Stimulated activated CD8-positive, alpha-beta memory T cell treated with anti-CD3 and anti-CD28 coated beads, Interleukin-2, amount 100 ng/mL, for 48 hours (primary cell): ENCODE measurements at places on chromosomes 4 and X.

DNA sequence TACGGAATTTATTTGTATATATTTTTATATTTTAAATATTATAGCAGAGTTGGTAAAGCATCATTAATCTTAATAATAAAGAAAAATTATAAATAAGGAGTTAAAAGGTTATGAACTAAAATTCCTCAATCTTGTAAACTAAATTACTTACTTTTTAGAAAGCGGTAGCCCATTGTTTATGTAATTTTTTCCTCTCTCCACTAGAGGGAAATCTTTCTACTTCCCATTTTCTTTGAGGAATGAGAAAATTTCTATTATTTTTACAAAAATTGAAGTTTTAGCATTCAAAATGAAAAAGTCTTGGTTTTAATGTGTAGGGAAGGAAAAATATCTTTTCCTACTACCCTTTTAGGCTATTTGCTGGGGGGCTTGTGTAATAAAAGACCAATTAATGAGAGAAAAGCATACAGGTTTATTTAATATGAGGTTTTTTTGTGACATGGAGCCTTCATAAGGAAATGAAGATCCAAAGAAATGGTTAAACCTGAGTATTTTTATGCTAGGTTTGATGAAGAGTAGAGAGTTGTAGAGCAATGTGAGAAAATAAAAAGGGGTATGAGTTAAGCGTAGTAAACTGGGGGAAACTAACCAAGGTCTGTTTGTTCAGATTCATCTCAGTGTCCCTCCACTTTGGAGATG is 68.7 kb upstream of the ADAD1 start:
- no peak for DNase-seq

GRCh38 chr4:33226133-33226532 is 2506.0 kb downstream of the PCDH7 start:
- DNase-seq: no peak

DNA sequence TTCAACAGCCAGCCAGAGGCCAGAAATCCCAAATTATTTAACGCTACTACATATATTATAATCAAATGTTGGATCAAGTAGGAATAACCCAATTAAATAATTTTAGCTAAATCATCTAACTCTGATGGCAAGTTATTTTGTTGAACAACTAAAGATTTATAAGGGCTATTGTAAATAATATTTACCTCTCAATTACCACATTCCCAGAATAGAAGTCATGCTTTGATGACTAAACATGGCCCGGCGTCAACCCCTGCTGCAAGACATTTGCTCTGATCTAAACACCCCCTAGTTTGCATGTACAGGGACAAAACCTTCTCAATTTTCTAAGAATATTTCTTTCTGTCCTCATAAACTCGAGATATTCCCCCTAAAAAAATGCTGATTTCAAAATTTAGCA is 14.2 kb downstream of the VEGFC start:
- no peak for DNase-seq

DNA sequence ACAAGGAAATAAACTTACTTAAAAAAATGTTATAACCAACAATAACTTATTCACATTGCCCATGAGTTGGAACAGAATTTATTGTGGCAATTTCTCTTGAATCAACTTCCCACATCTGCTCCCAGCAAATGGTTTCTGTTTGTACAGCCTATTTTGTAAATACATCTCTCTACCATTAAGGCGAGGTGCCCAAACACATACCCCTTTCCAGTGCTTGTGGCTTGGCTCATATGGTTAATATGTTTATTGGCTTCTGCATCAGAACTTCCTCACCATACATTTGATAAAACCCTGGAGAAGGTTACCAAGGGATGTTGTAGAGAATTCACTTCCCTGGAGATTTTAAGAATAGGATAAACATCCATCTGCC is 207.1 kb downstream of the SOWAHB start:
- DNase-seq: no peak

GRCh38 chrX:68490644-68491043 is 8.2 kb upstream of the YIPF6 start:
- DNase-seq: no peak

DNA sequence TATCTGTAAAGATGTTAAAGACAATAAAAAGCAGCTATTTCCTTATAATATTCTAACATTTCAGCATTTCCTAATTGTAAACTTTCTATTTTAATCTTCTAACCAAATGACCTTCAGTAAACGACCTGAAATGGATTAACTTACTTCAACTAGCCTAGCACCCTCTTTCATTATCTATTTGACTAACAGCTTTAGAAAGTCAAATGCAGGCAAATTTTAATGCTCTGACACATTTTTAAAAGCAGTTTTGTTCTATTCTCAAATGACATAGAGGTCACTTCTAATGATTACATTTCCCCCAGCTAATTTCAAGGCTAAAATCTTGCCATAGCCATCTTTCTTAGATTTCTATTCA is 41.9 kb downstream of the SLC7A11 start:
- no peak for DNase-seq

DNA sequence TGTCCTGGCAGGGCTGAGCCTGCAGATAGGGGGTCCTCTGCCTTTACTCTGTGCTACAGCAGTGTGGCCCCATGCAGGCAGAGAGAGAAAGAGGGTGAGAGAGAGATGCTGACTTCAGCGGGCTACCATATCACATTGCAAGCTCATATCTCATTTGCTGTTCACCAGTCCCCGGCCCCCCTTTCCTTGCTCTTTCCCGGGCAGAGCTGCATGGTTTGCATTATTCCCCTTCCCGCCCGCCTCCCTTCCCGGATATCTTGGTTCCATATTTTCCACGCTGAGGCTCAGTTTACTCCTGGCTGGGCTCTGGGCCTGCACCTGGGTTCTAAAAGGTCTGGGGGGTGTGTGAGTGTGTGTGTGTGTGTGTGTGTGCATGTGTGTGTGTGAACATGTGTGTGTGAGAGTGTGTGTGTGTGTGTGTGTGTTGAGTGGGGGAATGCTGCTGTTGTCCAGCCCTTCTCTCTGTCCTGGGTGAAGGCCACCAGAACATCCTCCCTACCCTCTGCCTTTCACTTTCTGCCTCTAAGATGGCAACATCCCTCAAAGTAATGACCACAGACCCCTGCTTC is 63.5 kb downstream of the PJA1 start:
- no peak for DNase-seq

- no peak for DNase-seq
Observed at GRCh38 chr4:85486425-85487086, 11.6 kb downstream of the ARHGAP24 start.

- DNase-seq: no peak
Observed at GRCh38 chr4:128335541-128335940, 47.9 kb upstream of the PGRMC2 start.

DNA sequence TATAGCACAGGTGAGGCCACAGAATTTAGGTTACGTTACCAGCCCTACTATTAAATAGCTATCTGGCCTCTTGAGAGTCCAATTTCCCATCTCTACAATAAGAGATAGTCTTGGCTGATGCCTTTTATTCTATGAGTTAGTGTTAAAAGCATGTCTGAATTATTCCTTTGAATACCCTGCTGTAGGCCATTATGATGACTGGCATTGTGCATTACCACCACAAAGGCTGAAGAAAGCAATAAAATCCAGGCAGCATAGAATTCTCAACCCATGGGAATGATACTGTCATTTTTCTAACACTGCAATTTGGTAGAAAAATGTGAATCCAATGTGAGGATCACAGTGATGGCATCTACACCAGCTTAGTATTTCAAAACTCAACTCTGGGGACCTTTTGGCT is 51.4 kb downstream of the OTC start:
- no peak for DNase-seq

- no peak for DNase-seq
Observed at GRCh38 chrX:124540474-124540873, 194.1 kb downstream of the SH2D1A start.

DNA sequence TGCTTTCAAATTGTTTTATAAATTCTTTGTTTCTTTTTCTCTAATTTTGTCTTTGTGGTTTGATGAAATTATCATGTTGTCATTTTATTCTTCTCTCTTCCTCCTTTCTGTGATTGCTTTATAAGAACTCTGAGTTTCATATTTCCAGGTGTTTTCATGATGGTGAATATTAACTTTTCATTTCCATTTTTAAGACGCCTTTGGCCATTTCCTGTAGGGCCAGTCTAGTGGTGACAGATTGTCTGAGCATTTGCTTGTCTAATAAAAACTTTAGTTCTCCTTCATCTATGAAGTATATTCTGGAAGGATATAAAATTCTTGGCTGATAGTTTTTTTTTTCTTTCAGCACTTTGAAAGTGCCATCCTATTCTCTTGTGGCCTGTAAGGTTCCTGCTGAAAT is 128.1 kb downstream of the FAM13A start:
- no peak for DNase-seq

- no peak for DNase-seq
Observed at GRCh38 chrX:130788786-130789581, 114.0 kb downstream of the ENOX2 start.

DNA sequence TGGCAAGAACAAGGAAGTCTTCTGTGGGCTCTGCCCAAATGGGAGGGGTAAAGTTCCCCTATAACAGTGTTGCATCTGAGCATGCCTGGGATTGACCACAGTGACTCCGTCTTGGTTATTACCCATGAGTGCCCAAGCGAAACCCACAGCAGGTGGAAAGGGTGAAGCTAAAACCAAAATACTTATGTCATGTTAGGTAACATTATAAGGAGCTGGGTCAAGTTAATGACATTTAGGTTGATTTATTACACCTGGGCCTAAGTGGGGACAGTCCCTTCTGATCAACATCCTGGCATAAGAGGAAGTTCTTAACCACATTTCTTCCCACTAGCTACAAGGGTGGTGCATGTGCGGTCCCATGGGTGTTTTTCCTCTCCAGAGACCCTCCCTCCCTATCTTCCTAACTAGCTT is 1.3 kb upstream of the ZNF732 start:
- DNase-seq: no peak

GRCh38 chr4:81470456-81471297 is 1.0 kb downstream of the RASGEF1B start:
- no peak for DNase-seq

DNA sequence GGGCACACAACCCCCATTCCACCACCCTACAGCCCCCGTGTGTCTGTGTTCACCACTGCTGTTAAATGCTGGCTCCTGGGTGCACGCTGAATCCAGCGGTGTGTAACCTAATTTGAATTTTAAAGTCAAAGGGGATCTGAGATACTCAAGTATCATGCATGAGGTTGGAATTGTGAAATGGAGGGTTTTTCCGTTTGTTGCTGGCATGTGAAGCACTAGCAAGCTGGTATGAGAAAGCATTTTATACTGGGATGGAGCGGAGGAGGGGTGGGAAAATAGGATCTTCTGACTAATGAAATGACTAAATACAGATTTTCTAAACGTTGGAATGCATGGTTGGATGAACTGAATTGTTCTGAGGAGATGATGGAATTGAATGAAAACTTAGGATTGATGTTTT is 36.9 kb upstream of the FAT1 start:
- DNase-seq: no peak

DNA sequence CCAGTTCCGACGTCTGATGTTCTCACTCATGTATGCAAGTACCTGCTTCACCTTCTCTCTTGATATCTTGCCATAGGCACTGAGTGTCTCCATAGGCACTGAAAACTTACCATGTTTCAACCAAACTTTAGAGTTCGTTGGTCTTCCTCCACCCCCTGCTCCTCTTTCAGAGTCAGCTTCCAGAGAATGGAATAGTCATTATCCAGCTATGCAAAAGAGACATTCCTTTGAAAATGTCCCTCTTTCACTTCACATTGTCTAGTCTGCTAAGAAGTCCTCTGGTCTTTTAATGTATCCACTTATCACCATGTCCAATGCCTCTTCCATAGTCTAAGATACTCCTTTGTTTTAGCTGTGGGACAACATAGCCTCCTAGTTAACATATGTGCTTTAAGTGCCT is 566.0 kb upstream of the TENM3 start:
- DNase-seq: no peak

GRCh38 chrX:1386338-1387127 is 5.4 kb downstream of the SLC25A6 start:
- DNase-seq: no peak

DNA sequence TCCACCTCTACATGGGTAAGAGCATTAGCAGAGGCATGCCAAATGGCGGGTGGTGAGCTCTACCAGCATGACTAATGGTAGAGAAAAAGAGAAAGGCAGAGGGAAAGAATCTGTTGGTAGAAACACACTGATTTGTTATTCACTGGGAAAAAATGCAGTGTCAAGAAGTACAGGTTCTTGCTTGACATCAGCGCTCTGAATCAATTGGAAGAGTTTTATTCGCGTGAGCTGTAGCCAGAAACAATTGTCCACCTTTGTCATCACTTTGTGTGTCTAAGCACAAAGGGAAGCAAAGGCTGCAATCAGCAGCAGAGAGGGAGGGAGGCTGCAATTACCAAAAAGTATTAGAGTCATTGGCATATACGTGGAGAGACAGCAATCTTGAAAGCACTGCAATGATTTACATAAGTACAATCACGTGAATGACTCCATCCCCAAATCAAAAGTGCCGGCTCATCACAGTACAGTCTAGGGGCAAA is 67.7 kb upstream of the HS3ST1 start:
- DNase-seq: no peak

DNA sequence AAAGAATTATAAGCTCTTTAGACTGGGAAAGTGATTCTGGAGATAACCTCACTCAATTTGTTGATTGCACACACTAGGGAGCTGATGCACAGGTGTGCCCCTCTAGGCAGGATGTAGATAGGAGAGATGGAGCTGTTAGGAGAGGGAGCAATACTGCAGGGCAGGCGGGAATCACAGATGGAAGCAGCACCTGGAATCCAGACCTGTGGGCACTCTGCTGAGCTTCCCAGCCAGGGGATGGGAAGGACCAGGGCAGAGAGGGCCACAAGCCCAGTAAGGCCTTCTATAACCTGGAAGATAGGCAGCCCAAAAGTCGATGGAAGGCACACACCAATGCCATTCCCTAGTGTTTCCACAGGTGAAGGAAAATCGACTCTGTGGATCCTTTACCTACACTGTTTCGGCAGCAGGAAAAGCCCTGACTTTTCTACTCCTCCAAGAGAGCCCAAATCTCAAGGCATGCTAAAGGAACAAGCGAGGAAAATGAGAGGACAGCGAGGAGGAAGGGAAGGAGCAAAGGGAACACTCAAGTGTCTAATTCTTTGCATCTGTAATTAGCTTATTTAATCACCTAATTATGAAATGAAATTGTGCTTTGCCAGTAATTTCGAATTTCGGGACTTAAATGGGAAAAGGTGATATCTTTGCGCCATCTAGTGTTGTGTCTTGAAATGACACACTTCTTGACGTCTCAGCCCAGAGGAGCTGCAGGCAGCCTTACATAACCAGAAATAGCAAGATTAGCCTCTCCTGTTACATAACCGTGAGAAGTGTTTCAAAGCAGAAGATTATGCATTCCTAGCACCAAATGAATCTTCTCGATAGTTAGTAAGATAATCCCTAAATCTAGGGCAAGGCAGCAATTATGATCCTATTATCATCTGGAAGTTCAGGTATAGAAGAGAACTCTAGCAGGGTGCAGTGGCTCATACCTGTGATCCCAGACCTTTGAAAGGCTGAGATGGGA is 31.0 kb upstream of the TLR3 start:
- no peak for DNase-seq

DNA sequence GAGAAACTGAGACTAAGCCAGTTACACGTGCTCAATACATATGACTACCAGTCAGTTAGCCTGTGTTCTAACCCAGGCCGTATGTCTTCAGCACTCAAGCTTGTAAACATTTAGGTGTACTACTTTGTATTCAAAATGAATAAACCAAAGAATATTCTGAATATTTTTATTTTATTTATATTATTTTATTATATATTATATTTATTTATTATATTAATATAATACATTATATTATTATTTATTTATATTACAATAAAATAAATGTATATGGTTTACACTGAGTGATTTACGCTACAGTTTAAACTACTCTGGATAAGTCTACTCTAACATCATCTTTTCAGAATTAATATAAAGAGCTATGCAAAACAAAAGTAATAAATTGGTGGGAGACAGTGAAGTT is 691.5 kb downstream of the CENPC start:
- DNase-seq: no peak
